Activated T-cell treated with anti-CD3 and anti-CD28 coated beads for 48 hours (primary cell): ENCODE measurements at places on chromosomes 4 and X.
A peak's percentile ranks its signal among the peaks of the same experiment; 100 is the strongest.

DNA sequence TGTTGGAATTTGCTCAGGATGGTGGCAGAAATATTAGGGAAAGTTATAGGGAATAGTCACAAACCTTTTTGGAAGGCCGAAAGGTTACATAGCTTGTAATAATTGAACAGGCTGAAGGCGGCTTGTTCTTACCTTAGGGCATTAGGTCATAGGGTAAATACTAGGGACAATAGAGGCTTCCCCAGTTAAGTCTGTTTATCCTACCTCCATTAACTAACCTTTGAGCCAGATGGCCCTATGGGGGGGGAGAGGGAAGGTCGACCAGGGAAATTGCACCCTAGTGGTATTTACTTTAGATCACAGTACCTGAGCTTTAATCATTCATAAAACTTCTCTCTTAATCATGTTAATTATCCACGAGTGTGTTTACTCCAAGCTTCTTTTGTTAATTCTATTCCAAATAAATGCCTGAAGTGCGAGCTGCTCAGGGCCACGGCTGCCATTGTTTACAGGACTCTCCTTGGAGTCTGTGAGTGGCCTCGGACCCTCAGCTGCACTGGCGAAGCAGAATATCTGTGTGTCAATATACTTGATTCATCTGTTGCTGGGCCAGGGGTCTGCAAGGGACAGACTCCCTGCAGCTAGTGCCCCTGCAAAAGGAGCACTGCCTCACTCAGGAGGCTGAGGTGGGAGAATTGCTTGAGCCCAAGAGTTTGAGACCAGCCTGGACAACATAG is 22.9 kb downstream of the PAGE2 start:
- DNase-seq, result no peak

DNA sequence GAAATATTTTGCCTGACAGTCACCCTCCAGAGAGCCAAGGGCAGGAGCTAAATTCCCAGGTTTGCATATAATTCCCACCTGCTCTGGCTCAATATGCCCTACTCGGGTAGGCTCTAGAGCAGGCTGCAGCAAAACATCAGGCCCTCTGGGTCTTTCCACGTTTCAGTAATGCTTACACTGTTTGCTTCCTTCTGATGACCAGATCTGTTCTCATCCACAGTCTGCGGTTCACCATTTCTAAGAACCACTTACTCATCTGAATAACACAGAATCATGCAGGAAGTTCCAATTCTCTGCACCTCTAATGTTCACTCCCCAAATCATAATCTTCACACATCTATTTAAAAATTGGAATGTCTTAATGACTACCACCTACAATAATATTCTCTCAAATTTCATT is 141.4 kb downstream of the PPP3CA start:
- DNase-seq, result peak; percentile 25

DNA sequence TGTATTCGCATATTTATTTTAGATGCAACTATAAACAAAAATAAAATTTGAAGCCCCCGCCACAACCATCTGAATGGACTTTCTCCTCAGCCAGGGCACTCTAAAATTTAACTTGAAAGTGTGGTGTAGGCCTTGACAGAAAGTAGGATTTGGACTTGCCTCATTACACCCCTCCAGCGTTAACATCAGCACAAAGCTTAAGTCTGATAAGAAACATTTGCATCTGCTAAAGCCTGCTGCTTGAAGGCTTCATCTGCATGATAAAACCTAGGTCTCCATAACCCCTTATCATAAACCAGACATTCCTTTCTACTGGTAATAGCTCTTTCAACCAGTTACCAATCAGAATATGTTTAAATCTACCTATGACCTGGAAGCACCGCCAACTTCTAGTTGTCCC is 1046.5 kb downstream of the FAT4 start:
- DNase-seq, result no peak

- DNase-seq, result no peak
Measured at GRCh38 chr4:84338367-84338766, 160.7 kb downstream of the NKX6-1 start.

- no peak for DNase-seq
Measured at GRCh38 chr4:119286377-119287002, 35.4 kb downstream of the FABP2 start.

DNA sequence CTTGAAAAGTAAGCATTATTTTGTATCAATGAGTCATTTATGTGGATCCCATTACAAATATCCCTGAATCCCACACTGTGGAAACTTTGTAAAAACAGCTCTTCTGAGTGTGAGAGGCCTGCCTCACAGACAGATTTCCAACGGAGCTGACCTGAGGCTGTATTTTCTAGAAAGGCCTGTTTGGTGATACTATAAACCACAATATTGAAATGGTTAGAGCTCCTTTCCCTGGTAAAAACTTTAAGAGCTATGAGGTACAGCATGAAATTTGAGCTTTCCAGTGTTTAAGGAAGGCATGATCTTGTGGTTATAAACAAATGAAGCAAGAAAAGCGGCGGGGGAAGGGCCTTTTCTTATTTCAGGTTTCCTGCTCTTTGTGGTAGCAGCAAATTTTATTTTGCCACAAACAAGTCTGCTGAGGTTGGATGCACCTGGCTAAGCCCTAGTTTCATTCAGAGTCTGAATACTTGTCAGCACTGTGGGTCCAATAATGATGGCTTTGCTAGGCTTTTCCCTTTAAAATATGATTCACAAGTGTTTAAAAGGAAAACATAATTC is 86.8 kb upstream of the ETNPPL start:
- no peak for DNase-seq

DNA sequence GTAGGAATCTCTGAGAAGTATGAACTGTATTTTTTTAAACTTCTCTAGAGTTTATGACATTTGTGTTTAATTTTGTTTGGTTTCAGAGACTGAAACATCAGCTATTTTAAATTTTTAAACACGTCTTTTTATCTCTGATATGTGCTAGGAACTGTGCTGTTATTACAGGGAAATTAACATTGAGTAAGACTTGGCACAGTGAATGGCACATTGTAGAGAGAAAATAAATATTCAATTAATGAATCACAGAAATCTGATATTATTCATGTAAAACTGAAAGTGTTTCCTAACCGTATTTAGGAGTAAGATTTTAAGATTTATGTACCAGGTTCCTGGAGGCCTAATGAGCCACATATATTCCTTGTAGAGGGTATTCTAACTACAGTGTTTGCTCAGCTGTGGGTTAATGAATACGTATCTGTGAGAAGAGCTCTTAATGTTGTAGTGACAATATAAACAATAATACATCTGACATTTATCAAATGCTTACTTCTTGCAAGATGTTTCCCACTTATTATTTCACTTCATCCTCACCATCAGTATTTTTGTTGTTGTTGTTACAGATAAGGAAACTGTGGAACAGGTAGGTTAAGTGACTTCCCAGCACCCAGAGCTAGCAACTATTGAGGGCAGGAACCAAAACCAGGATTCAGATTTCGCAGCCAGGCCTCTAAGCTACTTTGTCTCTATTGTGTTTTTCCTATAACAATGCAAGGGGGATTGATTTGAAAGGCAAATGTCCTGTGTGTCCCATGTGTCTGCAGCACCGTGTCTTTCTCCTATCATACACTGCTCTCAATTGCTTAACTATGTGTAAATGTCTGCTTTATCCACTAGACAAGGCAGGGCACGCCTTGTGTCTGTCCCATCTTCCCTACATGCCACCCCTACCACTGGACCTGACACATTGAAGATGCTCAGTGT is 121.1 kb upstream of the FAM9C start:
- no peak for DNase-seq

- no peak for DNase-seq
Measured at GRCh38 chrX:40660381-40660780, 13.0 kb upstream of the CXorf38 start.

GRCh38 chr4:71239365-71239764 is 99.5 kb upstream of the SLC4A4 start:
- DNase-seq, result no peak

DNA sequence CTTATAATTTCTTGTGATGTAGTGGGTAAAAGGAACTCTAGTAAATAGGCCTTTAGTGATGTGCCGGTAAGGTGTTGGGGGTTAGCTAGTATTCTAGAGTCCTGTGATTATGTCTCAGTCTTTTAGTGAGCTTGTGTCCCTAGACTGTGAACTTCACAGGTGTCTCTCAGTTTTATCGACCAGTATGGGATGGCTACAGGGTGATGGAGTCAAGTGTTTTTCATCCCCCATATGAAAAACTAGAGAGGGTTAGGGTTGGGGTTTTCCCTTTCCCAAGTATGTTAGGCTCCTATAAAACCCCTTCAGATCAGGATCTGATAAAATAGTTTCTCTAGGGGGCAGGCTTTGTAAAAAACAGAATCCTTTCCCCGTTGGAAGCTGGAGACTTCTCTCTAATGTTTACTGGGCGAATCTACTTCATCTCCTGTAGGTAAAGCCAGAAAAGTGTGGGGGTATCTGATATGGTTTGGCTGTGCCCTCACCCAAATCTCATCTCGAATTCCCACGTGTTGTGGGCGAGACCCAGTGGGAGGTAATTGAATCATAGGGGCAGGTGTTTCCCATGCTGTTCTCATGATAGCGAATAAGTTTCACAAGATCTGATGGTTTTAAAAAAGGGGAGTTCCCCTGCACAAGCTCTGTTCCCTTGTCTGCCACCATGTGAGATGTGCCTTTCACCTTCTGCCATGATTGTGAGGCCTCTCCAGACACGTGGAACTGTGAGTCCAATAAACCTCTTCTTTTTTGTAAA is 120.8 kb downstream of the DTHD1 start:
- no peak for DNase-seq

GRCh38 chrX:123432361-123433150 is 248.5 kb downstream of the GRIA3 start:
- DNase-seq, result no peak

- no peak for DNase-seq
Measured at GRCh38 chrX:43269201-43269600, 386.9 kb upstream of the MAOA start.

- DNase-seq, result no peak
Measured at GRCh38 chr4:52752936-52753335, 1.7 kb upstream of the ERVMER34-1 start.

GRCh38 chrX:11351375-11352295 is 58.4 kb downstream of the AMELX start:
- DNase-seq, result no peak

DNA sequence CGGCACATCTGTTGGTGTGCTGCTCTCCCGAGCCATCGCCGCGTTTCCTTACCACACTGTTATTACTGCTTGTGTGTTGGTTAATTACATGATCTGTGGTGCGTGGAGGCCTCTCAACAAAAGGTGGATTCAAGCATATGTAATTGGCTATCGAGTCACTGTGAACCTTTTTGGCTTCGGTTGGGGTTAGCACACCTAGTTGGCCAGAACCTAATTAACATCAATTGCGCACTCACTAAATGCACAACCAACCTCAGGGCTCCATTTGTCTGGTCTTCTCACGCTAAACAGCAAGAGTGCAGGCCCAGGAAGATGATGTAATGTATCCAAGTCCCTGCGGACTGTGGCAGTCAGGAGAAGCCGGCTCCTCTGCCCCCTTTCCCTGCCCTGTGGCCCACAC is 17.4 kb downstream of the ENPP6 start:
- no peak for DNase-seq

- DNase-seq, result no peak
Measured at GRCh38 chr4:32994981-32995881, 2275.1 kb downstream of the PCDH7 start.

DNA sequence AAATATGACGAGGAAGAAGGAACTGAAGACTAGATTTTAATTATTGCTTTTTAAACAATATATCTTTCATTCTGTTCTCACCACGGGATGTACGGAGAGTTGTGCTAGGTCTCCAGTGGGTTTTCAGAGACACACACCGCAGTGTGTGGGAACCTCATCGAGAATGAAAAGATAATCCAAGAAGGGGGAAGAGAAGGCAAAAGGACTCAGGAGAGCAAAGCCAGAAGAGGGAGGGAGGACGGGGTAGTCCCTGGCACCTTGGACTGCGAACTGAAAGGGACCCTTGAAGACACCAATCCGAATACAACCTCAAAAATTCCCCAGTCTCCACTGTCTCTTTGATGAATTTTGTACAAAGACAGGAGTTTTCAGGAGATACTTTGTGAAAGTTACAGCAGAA is 932 bp upstream of the LEF1 start:
- DNase-seq, result no peak

DNA sequence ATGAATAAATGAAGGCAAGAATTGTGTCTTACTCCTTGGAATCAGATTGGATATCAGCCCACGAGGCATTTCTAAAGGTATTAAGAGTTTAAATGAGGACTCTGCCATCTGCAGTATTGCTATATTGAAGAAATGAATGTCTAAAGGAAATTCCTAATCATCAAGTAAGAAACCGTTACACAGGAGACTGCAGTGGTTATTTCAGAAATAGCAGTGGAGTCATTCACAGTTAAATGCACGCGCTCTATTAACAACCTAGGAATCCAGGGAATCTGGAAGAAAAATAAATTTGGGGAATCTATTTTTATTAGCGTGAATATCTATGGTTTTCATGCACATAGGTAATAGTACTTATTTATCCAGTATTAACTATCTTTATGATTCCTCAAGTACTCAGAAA is 334.2 kb downstream of the TENM3 start:
- DNase-seq, result no peak

- no peak for DNase-seq
Measured at GRCh38 chr4:8840006-8840793, 31.4 kb downstream of the HMX1 start.

- no peak for DNase-seq
Measured at GRCh38 chrX:74458736-74459135, 37.4 kb downstream of the SLC16A2 start.

GRCh38 chrX:42751573-42751972 is 26.4 kb downstream of the PPP1R2C start:
- no peak for DNase-seq

GRCh38 chr4:174278467-174278866 is 5.0 kb downstream of the FBXO8 start:
- no peak for DNase-seq

GRCh38 chr4:173088144-173088543 is 80.5 kb upstream of the GALNT7 start:
- DNase-seq, result no peak

- DNase-seq, result no peak
Measured at GRCh38 chr4:127352220-127353113, 280.3 kb upstream of the INTU start.

DNA sequence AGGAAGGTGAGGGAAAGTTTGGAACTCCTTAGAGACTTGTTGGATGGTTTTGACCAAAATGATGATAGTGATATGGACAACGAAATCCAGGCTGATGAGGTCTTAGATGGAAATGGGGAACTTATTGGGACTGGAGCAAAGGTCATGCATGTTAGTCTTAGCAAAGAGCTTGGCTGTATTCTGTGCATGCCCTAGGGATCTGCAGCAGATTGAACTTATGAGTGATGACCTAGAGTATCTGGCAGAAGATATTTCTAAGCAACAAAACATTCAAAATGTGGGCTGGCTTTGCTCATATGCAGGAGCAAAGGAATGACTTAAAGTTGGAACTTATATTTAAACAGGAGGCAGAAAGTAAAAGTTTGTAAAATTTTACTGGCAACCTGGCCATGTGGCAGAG is 489.3 kb upstream of the DIPK2B start:
- no peak for DNase-seq
